ENCODE measurements at places on chromosomes 5 and 9.

DNA sequence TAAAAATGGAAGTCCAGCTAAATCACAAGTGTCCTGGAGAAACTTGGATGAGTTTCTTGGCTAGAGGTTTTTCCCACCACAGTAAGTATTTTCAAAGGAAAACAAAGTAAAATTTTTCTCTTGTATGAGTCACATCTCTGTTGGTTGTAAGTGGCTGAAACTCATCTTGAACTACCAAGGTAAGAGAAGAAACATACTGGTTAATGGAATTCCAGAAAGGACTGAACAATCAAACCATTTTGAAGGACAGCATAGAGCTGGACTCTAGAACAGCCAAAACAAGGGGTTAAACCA lies 102.8 kb upstream of the CDKN2B start:
- no peak for DNase-seq

DNA sequence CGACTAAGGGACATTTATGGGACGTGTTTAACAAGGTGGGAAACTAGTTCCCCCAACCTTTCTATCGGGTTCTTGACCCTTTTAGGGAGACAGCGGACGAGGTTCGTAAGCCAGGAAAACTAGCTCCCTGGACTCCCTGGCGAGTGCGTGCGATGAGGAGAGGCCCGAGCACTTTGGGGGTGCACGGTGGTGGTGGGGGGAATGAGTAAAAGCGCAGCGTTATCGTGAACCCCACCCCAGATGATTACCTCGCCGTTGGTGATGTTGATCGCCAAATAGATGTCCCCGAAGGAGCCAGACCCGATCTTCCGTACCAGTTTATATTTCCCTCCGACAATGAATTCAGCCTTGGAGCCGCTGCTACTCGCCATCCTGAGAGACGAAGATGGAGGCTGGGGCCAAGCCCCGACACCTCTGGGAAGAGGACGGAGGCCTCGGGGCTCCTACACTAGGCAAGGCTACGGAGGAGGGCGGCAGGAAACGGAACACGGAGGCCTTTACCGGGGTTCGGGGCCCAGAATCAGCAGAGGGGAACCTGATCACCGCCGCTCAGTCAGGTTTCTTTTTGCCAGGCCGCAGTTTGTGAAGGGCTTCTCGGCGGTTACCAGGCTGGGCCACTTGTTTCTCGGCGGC lies 529 bp downstream of the CSNK1A1 start:
- no peak for DNase-seq

- DNase-seq, result no peak
Observed at GRCh38 chr9:70438341-70438928, 24.0 kb upstream of the KLF9 start.

DNA sequence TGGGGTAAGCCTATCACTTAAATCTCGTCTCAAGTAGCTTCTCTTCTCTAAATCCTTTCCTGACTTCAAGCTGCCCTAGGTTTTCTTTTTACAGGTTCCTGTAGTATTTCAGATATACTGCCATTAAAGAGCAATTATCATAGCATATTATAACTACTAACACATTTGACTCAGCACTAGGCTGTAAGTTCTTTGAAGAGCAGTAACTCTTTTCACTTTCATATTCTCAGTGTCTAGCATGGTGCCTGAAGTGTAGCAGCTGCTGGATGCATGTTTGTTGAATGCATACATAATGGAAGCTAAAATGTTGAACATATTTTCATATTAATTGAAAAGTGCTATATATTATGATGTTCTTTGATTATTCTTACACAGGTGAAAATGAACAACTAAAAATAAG lies 22.5 kb downstream of the CCDC152 start:
- no peak for DNase-seq

- no peak for DNase-seq
Observed at GRCh38 chr5:1163366-1163765, 38.0 kb upstream of the SLC6A19 start.

DNA sequence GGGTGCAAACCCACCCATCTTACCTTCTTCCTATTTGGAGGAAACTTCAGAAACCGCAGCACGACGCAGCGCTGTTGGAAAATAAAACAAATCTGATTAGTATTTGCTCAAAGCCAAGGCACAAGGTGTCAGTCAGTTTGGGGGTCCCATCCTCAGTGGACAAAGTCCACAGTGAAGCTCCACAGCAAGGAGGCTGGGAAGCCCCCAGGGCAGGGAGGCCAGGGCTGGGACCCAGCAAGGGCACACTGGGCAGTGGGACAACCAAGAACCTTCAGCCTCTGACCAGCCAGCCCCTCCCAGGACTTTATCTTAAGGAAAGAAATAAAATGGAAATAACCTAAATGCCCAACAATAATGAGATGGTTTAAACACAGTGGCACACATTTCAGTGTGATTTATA lies 11.3 kb downstream of the IPPK start:
- no peak for DNase-seq

DNA sequence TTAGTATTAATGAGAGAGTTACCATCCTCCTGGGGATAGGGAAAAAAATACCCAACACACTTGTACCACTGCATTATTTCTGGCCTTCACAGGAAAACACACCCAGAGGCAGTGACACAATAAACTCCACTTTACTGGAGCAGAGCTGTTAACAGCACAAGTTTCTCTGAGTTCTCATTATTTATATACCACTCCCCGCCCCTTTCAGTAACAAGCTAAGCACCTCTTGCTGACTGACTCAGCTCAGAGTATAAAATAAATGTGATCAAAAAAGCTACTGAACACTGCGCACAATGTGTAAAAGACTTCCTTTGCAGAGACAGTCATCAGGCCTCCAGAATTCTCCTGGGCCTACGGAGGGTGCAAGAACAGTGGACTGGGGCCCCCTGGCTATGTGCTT lies 21.6 kb downstream of the KLF9 start:
- no peak for DNase-seq

GRCh38 chr9:89364666-89365531 lies 46.6 kb downstream of the SECISBP2 start:
- no peak for DNase-seq

GRCh38 chr9:77453825-77454647 lies 194.1 kb downstream of the GNA14 start:
- no peak for DNase-seq

- DNase-seq, result no peak
Observed at GRCh38 chr5:50576265-50576664, 90.2 kb upstream of the PARP8 start.

- DNase-seq, result no peak
Observed at GRCh38 chr5:969408-969839, 39.2 kb upstream of the NKD2 start.

DNA sequence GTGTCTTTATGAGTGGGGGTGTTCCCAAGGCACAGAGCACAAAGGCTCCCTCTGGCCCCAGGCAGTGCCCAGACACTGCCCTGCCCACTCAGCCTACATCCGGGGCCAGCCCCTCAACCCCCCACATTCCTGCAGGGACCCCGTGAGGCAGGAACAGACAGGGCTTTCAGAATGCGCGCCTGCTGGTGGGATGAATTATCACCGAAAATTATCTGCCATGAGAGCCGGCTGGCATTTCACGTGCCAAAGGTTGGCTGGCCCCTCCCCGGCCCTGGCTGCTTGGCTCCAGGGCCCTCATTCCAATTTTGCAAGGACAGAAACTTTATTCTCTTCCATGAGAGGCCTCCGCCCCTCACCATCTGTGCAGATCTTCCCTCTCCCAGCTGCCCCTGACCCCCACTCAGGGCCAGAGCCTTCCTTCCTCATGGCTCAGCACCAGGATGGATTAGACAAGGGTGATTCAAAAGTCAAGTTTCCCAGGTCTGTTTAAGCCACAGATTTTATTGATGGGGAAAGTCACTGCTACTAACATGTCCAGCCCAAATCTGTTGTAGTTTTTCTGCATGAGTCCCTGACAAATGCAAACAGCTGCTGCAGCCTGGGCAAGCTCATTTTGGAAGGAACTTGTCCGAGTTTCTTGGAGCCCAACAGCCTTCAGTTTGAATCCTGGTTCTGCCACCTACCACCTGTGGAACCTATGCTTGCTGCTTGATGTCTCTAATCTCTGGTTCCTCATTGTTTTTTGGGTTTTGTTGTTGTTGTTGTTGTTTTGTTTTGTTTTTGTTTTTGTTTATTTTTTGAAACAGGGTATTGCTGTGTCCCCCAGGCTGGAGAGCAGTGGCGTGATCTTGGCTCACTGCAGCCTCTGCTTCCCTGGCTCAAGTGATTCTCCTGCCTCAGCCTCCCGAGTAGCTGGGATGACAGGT lies 32.3 kb upstream of the WDR38 start:
- DNase-seq, result no peak

DNA sequence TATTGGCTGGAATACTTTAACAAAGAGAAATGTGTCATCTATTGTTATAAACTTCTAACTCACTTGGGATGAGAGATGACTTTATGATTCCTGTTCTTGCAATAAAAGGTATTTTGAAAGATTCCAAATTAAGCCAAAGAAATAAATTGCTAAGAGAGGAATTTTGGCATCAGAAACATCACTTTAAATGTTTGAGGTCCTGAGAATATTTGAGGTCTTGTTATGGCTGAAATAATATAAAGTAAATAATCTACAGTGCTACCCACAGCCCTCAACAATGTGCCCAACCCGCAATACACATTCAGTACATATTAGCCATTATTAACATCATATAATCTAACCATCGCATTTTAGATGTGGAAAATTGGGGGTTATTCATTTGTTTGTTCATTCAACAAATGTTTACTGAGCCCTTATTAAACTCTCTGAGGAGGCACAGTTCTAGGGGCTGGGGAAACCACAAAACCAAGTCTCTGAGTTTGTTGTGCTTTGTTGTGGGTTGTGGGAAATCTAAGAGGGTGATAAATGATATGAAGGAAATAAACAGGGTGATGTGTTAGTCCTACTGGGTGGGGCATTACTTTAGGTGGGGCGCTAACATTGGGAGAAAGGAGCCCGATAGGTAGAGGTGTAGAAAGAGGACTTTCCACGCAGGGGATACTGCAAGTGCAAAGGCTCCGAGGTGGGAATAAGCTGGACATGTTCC lies 135.2 kb upstream of the CLINT1 start:
- DNase-seq, result no peak

DNA sequence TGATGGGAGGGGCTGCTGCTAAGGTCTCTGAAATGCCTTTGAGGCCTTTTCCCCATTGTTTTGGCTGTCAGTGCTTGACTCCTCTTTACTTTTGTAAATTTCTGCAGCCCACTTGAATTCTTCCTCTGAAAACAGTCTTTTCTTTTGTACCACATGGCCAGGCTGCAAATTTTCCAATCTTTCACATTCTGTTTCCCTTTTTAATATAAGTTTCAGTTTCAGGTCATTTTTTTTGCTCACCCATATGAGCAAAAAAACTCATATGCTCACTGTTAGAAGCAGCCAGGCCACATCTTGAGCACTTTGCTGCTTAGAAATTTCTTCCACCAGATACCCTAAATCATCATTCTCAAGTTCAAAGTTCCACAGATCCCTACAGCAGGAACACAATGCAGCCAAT lies 234.6 kb upstream of the ADRA1B start:
- DNase-seq, result no peak

DNA sequence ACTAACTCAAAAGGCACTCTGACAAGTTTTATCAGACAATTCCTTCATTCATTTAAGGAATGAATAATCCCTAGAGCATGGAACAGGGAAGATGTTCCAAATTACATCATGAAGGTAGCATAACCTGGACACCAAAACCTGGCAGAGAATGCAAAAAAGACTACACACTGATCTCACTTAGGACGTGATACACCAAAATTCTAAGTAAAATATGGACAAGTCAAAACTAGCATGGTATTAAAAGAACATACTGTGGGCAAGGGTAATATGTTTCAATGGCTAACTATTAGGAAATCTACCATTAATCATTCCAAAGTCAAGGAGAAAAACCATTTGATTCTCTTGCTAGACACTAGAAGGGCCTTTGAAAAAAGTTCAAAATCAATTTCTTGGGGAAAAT lies 176.5 kb downstream of the HSPA4 start:
- no peak for DNase-seq

- DNase-seq, result no peak
Observed at GRCh38 chr5:113382731-113383130, 52.1 kb downstream of the TSSK1B start.

DNA sequence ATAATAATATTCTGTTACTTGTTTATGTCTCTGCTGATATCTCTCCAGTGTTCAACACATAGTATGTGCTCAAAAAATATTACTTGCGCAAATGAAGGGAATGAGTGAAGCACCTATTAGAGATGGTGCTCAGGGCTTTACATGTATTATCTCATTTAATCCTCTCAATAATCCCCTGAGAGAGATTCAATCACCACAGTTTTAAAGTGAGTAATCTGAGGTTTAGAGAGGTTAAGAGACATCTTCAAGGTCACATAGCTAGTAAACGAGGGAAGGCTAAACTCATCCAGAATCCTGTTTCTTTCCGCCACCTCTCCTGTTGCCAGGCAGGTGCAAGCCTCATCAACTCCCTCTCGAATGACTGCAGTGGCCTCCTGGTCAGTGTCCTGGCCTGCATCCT lies 82.0 kb downstream of the UGCG start:
- DNase-seq, result no peak

- no peak for DNase-seq
Observed at GRCh38 chr5:1359713-1360112, 14.8 kb upstream of the CLPTM1L start.

GRCh38 chr5:83026516-83026915 lies 50.7 kb downstream of the TMEM167A start:
- no peak for DNase-seq

GRCh38 chr5:73786043-73786831 lies 160.2 kb downstream of the ARHGEF28 start:
- DNase-seq, result no peak

DNA sequence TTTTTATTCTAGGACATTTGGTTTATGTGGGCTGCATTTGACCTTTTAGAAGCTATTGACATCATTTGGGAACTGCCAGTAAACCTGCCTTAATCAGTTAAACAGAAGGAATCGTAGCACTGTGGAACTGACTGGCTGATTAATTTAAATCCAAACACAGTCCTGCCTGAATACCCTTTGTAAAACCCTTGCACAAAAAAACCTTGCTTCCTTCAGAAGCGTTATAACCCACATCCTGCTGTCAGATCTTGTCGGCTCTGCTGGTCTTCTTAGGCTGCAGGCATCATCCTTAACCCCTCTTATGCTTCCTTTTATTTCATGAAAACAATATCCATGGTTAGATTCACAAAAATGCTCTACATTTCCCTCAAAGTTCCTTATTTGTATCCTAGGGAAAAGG lies 46.3 kb downstream of the PAM start:
- no peak for DNase-seq

GRCh38 chr5:178090856-178091255 lies 22.5 kb upstream of the N4BP3 start:
- no peak for DNase-seq

Data from activated CD4-positive, CD25-positive, alpha-beta regulatory T cell (primary cell).